ENCODE measurements at places on chromosomes 1 and 21.

DNA sequence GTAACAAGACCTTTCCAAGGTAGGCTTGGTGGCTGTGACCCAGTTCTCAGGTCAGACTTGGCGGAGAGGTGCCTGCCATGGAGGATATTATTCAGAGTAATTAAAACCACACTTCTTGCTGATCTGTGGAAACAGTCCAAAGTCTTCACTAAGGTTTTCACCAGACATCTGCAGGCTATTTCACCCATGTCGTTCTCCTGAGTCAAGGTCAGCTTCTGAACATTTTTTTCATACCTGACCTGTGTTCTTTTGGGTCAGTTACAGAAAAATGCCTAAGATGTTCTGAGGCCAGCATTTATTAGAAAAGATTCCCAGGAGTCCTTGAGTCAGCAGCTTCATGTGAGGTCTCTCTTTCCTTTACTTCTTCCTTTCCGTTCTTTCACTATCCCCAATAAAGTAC, 54.9 kb downstream of the RGL1 start:
- DNase-seq: no peak

DNA sequence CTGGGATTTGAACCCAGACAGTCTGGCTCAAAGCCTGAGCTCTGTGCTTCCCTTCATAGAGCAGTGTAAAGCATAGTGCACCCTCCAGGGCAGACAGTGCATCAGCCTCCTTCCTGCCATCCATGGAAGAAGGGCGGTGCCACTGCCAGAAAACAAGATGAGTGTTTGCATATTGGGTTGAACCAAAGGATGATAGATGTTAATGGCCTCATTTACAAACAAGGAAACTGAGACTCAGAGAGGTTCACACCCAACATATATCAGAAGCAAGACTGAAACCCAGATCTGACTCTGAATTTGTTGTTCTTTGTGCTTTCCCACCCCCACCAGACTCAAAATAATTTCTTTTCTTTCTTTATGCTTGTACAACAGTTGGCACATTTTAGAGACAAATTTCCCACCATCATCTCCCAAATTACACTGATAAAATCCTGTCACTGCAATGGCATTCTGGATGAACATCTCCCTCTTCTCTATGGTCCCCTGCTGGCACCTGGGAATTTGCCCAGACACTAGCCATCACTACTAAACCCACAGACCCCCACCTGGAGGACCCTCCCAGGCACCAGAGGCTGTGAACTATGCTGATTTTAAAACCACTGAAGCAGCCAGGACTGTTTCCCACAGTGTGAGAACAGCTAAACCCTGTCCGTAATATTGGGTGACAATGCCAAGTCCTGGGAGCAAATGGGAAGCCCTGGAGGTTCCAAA, 45.4 kb upstream of the MPZL1 start:
- DNase-seq: no peak

DNA sequence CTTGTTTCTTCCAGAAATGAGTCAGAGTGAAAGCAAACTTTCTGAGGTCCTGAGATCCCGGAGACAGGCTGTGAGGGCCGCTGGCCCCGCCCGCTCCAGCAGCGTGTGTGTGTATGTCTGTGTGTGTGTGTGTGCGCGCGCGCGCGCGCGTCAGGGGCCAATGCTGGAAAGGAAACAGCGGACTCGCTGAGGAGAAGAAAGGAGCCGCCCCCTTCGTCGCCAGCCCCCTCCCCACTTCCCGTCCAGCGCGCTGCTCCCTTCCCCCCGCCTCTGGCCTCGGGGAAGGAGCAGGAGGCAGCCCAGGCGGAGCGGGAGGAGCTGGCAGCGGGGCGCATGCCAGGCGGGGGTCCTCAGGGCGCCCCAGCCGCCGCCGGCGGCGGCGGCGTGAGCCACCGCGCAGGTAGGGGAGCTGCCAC, at the start of gene DISC1:
TSS of gene DISC1 (plus strand) at position 256 of the 416 bp plus-strand sequence. CDS start at position 334, 78 bp downstream.
- DNase-seq: peak; percentile 93

GRCh38 chr1:15627343-15627988, 10.2 kb downstream of the DDI2 start:
- DNase-seq: no peak

DNA sequence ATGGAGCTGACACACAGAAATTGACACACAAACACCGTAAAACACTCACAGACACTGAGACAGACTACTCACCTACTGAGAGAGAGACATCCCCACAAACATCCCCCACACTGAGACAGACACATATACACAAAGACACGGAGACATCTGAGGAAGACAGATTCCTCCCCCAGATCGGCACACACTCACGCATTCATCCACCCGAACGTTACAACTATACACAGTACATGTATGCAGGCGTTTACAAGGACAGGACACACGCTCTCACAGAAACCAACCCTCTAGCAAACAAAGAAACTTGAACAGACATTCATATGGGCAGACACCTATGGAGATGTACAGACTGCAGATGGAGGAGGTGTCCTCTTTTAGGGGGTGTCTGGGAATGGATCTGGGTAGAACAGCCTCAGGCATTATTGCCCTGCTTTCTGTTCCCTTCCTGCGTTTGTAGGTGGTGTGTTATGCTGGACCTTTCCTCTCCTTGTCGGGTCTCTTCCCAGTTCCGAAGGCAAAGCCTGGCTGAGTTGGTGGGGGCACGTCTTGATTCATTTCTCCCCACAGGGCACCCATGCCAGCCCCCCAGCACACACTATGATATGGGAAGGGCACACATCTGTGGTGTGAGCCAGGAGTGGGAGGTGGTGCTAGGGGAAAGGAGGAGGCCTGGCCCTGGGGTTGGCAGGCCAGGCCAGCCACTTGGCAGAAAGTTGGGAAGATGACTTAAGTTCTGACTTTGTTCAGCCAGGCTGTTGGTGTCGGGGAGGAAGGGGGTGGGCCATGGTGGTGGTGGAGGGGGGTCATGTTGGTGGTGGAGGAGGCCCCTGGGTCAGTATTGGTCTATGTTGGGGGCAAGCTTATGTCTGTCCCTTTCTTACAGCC, 1.5 kb downstream of the KIRREL1 start:
- no peak for DNase-seq
